AG09319 (cell line): ENCODE measurements at places on chromosomes 4 and X.

DNA sequence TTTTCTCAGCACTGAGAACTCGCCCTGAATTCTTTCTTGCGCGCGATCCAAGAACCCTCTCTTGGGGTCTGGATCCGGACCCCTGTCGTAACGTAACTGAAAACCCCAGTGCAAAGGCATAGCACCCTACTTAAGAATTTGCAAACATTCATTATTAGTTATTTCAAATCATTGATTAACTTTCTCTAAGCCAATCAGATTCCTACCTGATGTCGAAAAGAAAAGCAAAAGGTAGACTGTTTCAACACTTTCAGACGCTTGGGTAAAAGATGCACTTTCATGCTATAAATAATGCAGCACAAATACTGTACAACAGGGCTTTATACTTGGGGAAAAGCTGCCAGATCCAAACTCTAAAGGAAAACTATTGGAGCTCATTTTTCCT is 817 bp upstream of the WDR19 start:
- no peak for DNase-seq

GRCh38 chr4:148780426-148781005 is 338.3 kb upstream of the NR3C2 start:
- DNase-seq: no peak

DNA sequence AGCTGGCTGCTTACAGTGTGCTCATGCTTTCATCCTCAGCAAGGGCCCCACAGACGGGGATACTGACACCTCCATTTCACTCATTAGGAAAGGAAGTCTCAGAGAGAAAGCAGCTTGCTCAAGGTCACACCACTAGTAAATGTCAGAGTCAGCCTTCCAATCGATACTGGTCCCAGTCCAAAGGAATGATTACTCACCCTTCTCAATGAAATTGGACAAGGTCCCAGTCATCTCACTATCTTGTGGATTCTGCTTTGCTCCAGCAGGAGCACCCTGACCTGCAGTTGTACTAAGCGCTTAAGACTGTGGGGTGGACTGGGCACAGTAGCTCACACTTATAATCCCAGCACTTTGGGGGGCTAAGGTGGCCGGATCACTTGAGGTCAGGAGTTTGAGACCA is 132.2 kb upstream of the SLC34A2 start:
- no peak for DNase-seq

GRCh38 chr4:76377481-76377901 is 43.5 kb downstream of the CCDC158 start:
- no peak for DNase-seq

- DNase-seq: no peak
Observed at GRCh38 chrX:153561337-153561736, 37.6 kb downstream of the CCNQ start.

DNA sequence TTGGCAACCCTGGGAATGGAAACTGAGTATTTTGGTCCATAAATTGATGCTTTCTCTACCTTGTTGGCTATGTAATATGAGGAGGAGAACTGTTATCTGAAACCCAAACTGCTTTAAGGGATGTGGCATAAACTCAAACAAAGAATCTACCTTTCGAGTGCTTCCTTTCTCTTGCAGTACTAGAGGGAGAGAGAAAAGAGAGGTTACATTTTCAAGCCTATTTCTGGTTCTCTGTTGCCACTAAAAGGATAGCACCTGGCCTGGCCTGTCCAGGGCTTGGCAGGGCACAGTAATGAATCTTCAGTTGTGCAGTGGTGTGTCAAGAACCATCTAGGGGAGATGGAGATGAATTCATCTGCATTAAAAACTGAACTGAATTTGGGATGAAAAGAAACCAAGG is 308.6 kb downstream of the PTTG2 start:
- no peak for DNase-seq

DNA sequence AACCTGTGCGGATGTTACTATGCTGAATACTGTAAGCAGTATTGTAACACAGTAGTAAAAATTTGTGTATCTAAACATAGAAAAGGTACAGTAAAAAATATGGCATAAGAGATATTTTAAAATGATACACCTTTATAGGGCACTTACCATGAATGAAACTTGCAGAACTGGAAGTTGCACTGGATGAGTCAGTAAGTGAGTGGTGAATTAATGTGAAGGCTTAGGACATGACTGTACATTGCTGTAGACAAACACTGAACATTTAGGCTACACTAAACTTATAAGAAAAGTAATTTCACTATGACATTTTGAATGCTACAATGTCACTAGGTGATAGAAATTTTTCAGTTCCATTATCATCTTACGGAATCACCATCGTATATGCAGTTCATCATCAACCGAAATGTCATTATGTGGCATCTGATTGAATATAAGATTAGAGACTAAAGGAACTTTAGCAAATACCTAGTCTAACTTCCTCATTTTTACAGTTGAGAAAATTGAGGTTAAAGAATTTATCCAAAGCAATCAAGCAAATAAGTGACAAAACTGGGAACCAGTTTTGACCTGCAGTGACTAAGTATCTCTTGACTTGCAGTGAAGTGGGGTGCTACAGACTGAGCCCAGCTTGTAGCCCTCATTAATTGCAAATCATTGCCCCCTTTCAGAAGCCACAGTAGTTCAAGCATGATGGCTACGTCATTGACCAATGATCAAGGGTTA is 55.3 kb downstream of the EGF start:
- DNase-seq: no peak

DNA sequence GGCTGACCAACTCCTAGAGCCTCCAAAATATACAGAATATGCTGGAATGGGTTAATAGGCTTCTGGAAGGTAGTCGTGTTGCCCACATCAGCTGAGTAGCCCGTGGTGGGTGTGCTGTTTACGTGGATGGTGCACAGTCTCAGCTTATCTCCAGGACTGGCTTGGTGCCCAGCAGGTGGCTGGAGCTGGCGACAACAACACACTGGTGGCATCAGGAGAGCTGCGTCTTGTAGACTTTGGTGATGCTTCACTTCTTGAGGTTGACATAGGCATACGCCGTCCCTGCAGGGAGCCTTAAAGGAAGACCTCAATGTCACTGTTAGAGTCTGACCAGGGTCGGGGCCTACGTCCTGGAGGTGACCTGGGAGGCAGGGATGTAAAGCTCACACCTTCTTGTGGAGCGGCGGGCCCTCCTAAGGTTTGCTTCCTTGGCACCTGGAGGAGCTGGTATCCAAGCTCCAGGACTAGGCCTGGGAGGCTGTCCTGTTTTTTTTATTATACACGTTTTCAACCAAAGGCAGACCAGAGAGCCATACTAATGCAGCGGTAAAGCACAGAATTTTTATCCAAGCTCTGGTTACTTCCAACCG is 26.5 kb upstream of the RBMX start:
- no peak for DNase-seq

DNA sequence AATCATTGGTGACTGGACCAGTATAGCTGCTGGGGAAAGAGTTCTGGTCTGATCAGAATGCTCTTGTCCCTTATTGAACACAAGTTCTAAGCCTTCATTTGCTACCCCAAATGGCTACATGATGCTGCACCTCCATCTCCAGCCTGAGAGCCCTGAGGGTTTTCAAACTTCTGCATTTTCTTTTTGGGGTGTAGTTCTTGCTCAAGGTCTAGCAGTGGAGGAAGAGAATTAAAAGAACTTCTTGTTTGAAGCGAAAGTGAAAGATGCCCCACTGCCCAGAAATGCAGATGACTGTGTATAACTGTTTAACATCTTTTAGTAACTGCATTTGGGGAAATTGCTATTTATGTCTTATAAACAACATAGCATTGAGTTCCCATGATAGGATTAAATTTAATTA is 38.5 kb downstream of the LAMTOR3 start:
- DNase-seq: no peak

DNA sequence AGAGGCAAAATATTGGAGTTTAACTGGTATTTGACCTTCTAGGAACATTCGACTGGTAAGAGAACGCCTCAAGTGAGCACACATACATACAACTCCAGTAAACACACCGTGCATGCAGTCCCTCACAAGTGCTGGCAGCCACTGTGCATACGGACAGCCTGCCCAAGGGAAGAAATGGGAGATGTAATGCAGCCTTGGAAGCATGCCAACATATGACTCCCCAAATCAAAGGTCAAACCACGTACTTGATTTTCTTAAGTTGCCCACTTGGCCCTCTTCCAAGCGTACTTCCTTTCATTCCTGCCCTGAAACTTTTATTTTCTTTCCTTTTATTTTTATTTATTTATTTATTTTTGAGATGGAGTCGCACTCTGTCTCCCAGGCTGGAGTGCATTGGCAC is 206.6 kb downstream of the SPRY1 start:
- DNase-seq: no peak

DNA sequence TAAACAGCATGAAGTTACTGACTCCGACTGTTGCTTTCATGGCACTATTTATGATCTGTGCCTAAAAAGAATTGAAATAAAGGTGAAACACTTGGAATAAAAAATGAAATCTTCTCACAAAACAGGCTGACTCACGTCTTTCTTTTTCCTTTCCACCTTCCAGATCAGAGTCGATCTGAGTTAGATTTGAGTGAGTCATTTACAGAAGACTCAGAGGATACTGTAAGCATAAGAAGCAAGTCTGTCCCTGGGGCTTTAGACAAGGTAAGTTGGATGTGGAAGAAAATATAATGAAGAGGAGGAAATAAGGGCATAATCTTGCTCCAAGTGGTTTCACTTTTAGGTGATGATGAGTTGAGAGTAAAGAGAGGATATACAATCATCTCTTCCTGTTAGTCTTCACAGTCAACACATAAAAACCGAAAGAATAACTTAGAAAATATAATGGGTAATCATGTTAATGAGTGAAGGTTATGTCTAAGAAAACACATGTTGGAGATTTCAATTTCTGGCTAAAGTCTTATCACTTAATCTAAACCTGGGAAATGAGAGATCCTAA is 89.7 kb downstream of the SYTL5 start:
- no peak for DNase-seq

GRCh38 chrX:95885074-95885473 is 799.6 kb upstream of the DIAPH2 start:
- no peak for DNase-seq

- DNase-seq: no peak
Observed at GRCh38 chr4:189773909-189774308, 166.8 kb upstream of the FRG1 start.

- DNase-seq: no peak
Observed at GRCh38 chr4:139115226-139115625, 61.8 kb downstream of the ELF2 start.

DNA sequence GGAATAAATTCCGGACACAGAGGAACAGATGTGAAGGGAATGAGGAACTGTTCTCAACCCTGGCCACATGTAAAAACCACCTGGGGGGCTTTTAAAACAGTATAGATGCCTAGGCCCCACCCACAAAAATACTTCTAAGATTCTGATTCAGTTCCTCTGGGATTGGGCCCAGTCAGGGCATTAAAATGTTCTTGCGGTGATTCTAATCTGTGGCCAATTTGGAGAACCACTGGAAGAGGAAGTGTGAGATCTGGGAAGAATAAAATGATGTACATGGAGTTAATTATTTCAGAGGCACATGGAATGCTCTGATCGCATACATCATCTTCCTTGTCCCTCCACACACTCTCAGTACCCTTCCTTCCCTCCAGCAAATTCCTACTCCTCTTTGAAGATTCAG is 192.2 kb downstream of the APBB2 start:
- no peak for DNase-seq

DNA sequence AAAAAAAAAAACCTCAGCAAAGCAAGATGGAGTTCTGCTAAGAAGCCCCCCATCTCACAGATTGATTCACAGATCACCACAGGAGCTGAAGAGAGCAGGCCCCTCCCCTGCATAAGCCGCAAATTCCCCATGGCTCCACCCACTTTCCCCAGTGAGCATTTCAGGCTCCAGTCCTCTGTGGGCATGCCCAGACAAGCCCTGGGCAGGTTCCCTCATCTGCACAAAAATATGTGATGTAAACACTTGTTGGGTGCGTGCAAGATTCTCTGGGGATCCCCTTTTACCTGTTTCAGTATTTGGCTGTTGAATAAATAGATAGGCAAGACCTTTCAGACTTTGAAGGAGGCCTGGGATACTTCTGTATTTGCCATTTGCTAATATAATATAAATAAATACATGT is 514.3 kb downstream of the PCDH7 start:
- DNase-seq: no peak

DNA sequence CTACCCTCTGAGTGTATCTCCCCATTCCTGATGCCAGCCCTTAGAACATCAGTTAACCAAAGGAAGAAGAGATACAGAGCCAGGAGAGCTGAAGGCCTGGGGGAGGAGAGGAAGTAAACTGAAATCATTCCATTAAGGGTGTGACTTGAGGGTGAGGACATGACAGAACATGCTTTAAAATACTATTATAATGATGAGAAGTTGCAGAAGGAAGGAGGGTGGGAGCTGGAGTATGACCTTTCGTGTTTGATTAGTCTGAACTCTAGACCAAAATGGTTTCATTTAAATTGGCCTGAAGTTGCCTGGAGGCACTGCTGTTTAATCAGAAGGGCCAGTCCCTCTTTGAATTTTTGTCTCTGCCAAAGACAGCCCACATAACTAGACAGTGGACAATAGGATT is 11.4 kb downstream of the INTS6L start:
- no peak for DNase-seq

DNA sequence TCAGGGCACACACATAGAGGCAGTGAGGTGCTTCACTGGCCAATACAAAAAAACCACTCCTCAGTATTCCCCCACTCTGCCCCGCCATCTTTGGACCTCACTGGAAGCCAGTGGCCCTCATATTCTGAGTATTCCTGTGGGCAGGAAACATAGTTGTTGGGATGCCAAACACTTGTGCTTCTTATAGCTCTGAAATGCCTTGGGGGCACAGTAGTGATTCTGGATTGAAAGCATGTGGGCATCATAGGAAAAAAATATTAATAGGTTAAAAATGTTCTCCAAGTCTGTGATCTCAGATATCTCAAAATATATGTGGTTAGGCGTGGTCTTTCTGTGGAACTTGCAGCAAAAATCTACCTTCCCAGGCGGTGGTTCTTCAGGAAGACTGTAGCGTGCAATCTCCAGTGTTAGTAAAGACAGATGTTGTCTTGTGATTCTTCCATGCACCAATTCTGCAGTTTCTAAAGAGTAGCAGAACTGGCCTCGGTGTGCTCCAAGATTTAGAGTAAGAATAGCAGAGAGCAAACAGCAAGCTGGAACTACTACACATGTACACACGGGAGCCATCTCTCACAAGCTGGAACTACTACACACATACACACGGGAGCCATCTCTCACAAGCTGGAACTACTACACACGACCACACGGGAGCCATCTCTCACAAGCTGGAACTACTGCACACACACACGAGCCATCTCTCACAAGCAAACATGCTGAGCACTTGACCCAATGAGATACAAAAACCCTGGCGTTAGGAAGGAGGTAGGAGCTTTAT is 8.0 kb upstream of the TENM3 start:
- DNase-seq: no peak

- no peak for DNase-seq
Observed at GRCh38 chrX:124358800-124359383, 12.5 kb downstream of the SH2D1A start.

- no peak for DNase-seq
Observed at GRCh38 chr4:14749910-14750309, 252.4 kb upstream of the CPEB2 start.

GRCh38 chrX:13345037-13345436 is 25.2 kb upstream of the ATXN3L start:
- DNase-seq: no peak
